ENCODE measurements at places on chromosomes 5 and 9.

GRCh38 chr5:31477516-31477915, 54.4 kb downstream of the DROSHA start:
- peaks cover 58% of the 10 kb centered on the region for H3K36me3 ChIP-seq
- H3K4me1 ChIP-seq, result no peaks in the 10 kb centered on the region
- H3K27ac ChIP-seq, result no peak overlapping the region
- no peaks in the 10 kb centered on the region for H3K27me3 ChIP-seq
- H3K4me3 ChIP-seq, result no peak overlapping the region

- H3K27me3 ChIP-seq, result no peaks in the 10 kb centered on the region
- H3K4me3 ChIP-seq, result peak overlapping the region; percentile 96
- DNase-seq, result no peak
- H3K4me1 ChIP-seq, result peaks cover 49% of the 10 kb centered on the region
- H3K36me3 ChIP-seq, result peaks cover 18% of the 10 kb centered on the region
Measured at GRCh38 chr5:98775246-98776065, 2.0 kb downstream of the RGMB start.

- no peaks in the 10 kb centered on the region for H3K27me3 ChIP-seq
- DNase-seq, result no peak
- peak overlapping the region; percentile 82 for H3K27ac ChIP-seq
- peak overlapping the region; percentile 29 for H3K4me3 ChIP-seq
- peaks cover 19% of the 10 kb centered on the region for H3K4me1 ChIP-seq
Measured at GRCh38 chr5:10685115-10685521, 75.9 kb downstream of the DAP start.

GRCh38 chr9:12464910-12465512, 228.2 kb upstream of the TYRP1 start:
- no peak overlapping the region for H3K4me3 ChIP-seq
- DNase-seq, result no peak
- no peak overlapping the region for H3K27ac ChIP-seq
- no peaks in the 10 kb centered on the region for H3K4me1 ChIP-seq
- H3K36me3 ChIP-seq, result no peaks in the 10 kb centered on the region

GRCh38 chr5:144941-145340, 46.4 kb upstream of the LRRC14B start:
- no peaks in the 10 kb centered on the region for H3K36me3 ChIP-seq
- H3K27ac ChIP-seq, result no peak overlapping the region
- no peak for DNase-seq
- peaks cover 7% of the 10 kb centered on the region for H3K27me3 ChIP-seq

GRCh38 chr5:76622076-76622475, 1.1 kb downstream of the F2RL2 start:
- no peaks in the 10 kb centered on the region for H3K36me3 ChIP-seq
- no peak for DNase-seq
- H3K4me1 ChIP-seq, result no peaks in the 10 kb centered on the region
- H3K27ac ChIP-seq, result no peak overlapping the region
- no peak overlapping the region for H3K4me3 ChIP-seq

GRCh38 chr9:80791836-80792235, 897.5 kb downstream of the TLE1 start:
- no peak overlapping the region for H3K4me3 ChIP-seq
- H3K27me3 ChIP-seq, result no peaks in the 10 kb centered on the region
- H3K4me1 ChIP-seq, result no peaks in the 10 kb centered on the region
- H3K27ac ChIP-seq, result no peak overlapping the region
- no peak for DNase-seq
- H3K36me3 ChIP-seq, result peaks cover 21% of the 10 kb centered on the region

DNA sequence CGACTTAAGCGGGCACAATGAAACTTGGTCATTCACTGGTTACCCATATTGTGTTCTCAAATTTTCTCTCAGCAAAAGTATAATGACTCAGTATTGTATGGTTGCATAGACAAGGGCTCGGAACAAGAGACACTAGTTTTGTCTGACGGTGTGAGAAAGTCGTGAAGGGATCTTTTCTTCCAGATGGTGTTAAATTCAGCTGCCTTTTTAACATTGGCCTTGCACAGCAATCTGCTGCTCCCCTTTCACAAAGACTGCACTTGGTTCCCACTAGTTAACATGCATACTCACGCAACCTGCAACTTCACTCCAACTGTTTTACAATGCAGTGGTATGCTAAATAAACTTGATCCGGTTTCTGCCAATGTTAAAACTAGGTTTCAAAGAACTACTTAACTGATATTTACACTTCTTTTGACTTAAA, 219.2 kb downstream of the MEF2C start:
- no peak overlapping the region for H3K4me3 ChIP-seq
- peaks cover 40% of the 10 kb centered on the region for H3K4me1 ChIP-seq
- no peak overlapping the region for H3K27ac ChIP-seq
- peaks cover 1% of the 10 kb centered on the region for H3K36me3 ChIP-seq
- no peak for DNase-seq
- peaks cover 69% of the 10 kb centered on the region for H3K27me3 ChIP-seq

GRCh38 chr9:91253488-91253887, 108.2 kb downstream of the AUH start:
- H3K4me1 ChIP-seq, result no peaks in the 10 kb centered on the region
- H3K27me3 ChIP-seq, result no peaks in the 10 kb centered on the region
- DNase-seq, result no peak
- no peaks in the 10 kb centered on the region for H3K36me3 ChIP-seq
- H3K27ac ChIP-seq, result no peak overlapping the region

- no peak overlapping the region for H3K4me3 ChIP-seq
- DNase-seq, result no peak
- H3K27ac ChIP-seq, result no peak overlapping the region
- no peaks in the 10 kb centered on the region for H3K36me3 ChIP-seq
- no peaks in the 10 kb centered on the region for H3K27me3 ChIP-seq
- H3K4me1 ChIP-seq, result peaks cover 34% of the 10 kb centered on the region
Measured at GRCh38 chr9:136550439-136551289, 4.8 kb upstream of the NOTCH1 start.

GRCh38 chr5:116135344-116135743, 50.5 kb downstream of the COMMD10 start:
- peaks cover 15% of the 10 kb centered on the region for H3K36me3 ChIP-seq
- no peak for DNase-seq
- no peak overlapping the region for H3K4me3 ChIP-seq

DNA sequence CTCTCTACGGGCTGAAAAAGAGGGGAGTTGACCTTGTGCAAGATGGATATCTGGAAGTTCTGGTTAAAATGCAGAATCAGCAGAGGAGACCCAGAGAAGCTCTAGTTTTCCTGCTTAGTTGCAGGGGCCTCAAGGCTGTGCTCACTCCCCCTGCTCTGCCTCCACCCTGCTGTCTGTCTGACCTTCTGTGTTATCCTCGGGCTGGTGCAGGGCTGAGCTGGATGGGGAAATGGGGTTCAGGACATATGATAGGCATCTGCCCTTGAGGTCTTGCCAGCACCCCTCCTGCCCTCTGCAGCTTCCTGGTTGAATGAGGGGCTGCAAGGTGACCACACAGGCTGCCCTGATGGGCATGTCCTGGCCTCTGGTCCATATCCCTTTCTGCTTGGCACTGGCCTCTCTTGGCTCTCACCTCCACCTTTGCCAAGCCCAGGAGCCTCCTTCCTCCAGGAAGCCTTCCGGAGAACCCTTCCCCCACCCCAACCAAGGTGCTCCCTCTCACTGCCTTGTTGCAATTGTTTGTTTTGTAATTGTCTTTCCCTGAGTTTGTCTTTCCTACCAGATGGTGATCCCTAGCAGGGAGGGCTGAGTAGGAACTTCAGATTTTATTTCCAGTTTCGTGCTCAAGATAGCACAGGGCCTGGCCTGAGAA, 1.3 kb downstream of the TMEM268 start:
- peaks cover 14% of the 10 kb centered on the region for H3K36me3 ChIP-seq
- H3K4me3 ChIP-seq, result peak overlapping the region; percentile 90
- DNase-seq, result no peak

- H3K27ac ChIP-seq, result no peak overlapping the region
- DNase-seq, result no peak
- no peaks in the 10 kb centered on the region for H3K27me3 ChIP-seq
- no peaks in the 10 kb centered on the region for H3K4me1 ChIP-seq
- no peak overlapping the region for H3K4me3 ChIP-seq
- no peaks in the 10 kb centered on the region for H3K36me3 ChIP-seq
Measured at GRCh38 chr5:142835540-142835939, 65.4 kb downstream of the ARHGAP26 start.

DNA sequence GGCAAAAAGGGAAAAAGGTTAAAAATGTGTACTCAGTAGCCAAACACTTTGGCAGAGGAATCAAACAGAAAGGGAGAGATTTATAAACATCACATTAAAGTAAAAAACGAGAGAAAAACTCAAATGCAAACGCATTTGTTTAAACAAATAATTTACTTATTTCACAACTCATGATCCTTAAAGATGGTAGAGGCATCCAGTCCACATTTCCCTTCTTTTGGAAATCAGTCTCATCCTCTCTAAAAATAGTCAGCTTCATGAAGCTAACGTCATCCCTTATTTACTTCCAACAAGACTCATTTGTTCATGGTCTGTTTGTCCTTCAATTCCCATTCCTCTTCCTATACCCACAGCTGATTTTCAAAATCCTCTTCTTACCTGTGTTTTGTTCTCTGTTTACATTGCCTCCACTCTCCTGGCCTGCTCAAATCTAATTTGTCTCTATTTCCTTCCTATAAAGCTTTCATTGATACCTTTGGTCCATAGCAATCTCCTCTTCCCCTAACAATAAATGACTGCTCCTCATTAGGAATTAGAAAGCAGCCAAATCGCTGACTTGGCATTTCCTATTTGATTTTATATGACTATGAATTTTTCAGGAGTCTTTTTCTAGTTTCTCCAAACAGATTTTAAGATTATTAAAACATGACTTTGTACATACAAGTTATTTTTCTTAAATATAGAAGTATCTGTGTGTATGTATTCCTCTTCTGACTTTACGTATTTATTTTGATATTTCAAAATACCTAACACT, 805.3 kb downstream of the TLE1 start:
- no peak overlapping the region for H3K4me3 ChIP-seq
- H3K4me1 ChIP-seq, result no peaks in the 10 kb centered on the region
- no peak for DNase-seq

DNA sequence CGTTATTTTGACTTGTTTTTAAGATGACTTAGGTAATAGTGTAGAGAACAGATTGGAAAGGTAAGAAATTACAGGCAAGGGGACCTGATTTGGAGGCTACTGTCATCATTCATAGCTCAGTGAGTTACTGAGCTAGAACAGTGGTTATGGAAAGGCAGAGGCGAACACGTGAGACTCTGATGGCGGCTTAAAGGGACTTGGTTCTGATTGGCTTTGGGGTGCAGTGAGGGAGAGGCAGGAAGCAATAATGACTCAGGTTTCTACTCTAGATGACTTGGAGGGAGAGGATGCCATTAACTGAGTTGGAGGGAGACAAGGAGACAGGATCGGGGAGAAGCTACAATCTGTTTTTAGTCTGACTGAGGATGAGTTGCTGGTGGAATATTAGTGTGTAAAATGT, 3.0 kb downstream of the F2RL2 start:
- H3K27me3 ChIP-seq, result no peaks in the 10 kb centered on the region
- no peak for DNase-seq
- no peak overlapping the region for H3K27ac ChIP-seq
- no peaks in the 10 kb centered on the region for H3K36me3 ChIP-seq
- no peak overlapping the region for H3K4me3 ChIP-seq

- no peaks in the 10 kb centered on the region for H3K27me3 ChIP-seq
- H3K4me1 ChIP-seq, result no peaks in the 10 kb centered on the region
- no peak overlapping the region for H3K4me3 ChIP-seq
- H3K27ac ChIP-seq, result no peak overlapping the region
Measured at GRCh38 chr9:120382453-120382852, 197.5 kb downstream of the CDK5RAP2 start.

DNA sequence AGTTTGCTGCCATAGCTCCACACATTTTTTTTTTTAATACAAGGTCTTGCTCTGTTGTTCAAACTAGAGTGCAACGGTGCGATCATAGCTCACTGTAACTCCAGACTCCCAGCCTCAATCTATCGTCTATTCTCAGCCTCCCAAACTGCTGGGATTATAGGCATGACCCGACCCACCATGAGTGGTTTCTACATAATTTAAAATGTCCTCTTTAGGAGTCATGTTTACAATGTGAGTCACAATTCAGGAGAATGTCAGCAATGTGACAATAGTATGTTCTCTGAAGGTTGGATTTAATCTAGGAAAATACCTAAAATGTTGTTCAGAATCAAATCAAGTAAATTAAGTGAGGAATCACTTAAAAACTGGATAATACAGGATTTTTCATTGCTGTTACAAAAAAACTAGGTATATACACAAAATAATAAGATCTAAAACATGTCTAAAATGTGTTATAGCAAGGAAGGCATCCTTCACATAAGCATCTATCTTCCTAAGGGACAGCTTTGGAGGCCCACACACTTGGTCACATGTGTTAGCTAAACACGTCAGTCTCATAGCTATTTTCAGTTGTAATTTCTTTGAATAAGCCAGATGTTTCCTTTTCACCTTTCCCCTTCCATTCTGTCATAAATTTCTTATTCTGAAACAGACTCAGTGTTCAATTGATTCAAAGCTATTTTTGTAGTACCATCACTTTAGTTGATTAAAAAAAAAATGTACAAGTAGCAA, 30.0 kb upstream of the ELAVL2 start:
- H3K4me3 ChIP-seq, result no peak overlapping the region
- DNase-seq, result no peak
- H3K36me3 ChIP-seq, result no peaks in the 10 kb centered on the region
- H3K4me1 ChIP-seq, result no peaks in the 10 kb centered on the region
- H3K27me3 ChIP-seq, result peaks cover 6% of the 10 kb centered on the region

GRCh38 chr9:99375481-99375880, 153.4 kb downstream of the SEC61B start:
- no peaks in the 10 kb centered on the region for H3K36me3 ChIP-seq
- DNase-seq, result no peak
- no peak overlapping the region for H3K4me3 ChIP-seq
- H3K27me3 ChIP-seq, result peaks cover 10% of the 10 kb centered on the region
- no peaks in the 10 kb centered on the region for H3K4me1 ChIP-seq
- H3K27ac ChIP-seq, result no peak overlapping the region

- no peak for DNase-seq
- peaks cover 7% of the 10 kb centered on the region for H3K4me1 ChIP-seq
- H3K27me3 ChIP-seq, result no peaks in the 10 kb centered on the region
- no peak overlapping the region for H3K27ac ChIP-seq
- peaks cover 37% of the 10 kb centered on the region for H3K36me3 ChIP-seq
- H3K4me3 ChIP-seq, result no peak overlapping the region
Measured at GRCh38 chr5:72347801-72348308, 27.7 kb downstream of the PTCD2 start.

DNA sequence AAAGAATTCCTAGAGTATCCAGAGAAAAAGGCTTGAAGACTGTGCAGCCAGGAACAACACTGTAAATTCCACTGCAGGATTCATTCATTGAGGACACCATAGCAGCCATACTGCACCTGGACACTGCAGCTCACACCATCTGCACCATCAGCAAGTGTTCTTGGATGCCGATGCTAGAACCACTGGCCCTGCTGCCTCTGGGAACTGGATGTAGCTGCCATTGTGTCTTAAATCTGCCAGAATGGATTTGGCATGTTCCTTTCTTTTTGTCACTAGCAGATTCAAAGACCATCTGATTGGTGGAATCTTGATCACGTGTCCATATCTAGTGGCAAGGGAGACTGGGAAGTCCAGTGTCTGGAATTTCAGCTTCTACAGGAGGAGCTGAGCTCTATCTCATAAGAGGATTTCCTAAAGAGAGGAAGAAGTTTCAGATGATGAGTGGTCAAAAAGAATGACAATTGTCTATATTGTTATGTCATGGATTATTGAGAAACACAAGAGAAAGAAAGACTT, 278.3 kb upstream of the ANKRD55 start:
- peaks cover 10% of the 10 kb centered on the region for H3K4me1 ChIP-seq
- H3K4me3 ChIP-seq, result no peak overlapping the region
- no peak overlapping the region for H3K27ac ChIP-seq

- no peaks in the 10 kb centered on the region for H3K27me3 ChIP-seq
- no peaks in the 10 kb centered on the region for H3K4me1 ChIP-seq
- H3K36me3 ChIP-seq, result no peaks in the 10 kb centered on the region
- no peak overlapping the region for H3K4me3 ChIP-seq
Measured at GRCh38 chr5:98825582-98826375, 52.3 kb downstream of the RGMB start.
